ENCODE measurements at places on chromosomes 2 and 18.
A peak's percentile ranks its signal among the peaks of the same experiment; 100 is the strongest.

DNA sequence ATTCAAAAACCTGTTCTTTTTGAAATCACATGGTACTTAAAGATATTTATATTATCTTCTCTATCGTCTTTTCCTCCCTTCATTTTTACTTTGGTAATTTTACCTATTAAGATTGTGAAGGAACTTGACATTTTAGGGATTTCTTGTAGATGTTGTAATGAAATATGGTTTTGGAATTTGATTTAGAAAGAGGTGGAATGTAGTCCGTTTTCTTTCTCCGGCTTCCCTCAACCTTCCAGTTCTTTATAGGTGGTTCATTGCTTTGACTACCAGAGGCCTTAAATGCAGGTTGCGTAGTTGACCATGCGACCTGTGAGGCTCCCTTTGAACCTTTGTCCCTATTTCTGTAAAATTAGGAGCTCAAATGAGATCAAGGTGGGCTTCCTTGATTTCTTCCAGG is 24.5 kb downstream of the ITGA6 start:
- no peak for DNase-seq

GRCh38 chr2:204175552-204176271 is 239.1 kb downstream of the ICOS start:
- DNase-seq: no peak

DNA sequence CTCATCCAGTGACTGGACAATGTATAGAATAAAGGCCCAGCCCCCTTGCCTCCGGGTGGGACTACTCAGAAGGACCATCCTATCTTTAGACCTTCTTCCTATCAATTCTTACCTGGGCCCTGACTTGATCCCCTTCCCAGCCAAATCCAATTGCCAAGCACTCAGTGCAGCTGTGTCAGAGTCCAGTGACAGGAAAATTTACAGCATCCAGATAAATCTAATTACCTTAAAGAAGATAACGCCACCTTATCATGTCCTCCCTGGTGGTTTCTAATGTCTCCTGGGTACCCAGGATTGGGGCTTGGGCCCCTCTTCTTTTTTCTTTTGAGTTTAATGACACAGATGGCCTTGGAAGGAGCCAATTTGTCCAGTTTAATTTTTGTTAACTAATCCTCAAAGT is 19.3 kb downstream of the LHCGR start:
- DNase-seq: no peak

DNA sequence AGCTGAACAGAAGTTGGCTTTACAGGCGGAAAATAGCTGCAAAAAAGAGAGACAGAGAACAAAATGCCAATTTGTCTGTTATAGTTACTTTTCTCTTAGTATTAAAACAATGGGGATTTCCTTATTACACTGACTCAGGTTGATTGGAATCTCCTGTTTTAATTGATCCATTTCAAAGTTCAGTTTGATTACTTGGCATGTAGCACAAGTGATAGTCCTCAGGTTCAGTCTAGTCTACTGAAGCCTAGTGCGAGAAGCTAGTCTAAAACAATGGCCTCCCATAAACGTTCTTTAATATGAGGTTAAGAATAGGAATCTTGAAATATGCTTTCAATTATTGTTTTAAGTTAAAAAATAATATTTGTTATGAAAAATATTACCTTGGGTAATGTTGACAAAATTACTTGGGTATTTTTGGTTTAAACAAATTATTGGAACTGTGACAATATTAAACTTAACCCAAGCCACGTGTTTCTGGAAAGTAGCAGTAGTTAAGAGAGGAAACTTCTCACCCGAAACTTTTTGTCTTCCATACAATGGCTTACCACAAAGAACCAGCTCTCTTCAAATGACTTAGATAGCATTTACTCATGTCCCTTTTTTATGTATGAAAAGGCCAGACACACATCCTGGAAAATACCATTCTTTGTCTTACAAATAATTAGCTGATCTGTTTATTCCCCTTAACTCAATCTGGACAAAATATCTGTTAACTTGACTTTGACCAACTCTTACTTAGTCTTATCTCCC is 1326.2 kb upstream of the TMEFF2 start:
- DNase-seq: no peak

- DNase-seq: peak; percentile 63
Observed at GRCh38 chr2:46970334-46971288, 55.0 kb upstream of the MCFD2 start.

Measured in lung microvascular endothelial cell (primary cell).